Stimulated activated CD8-positive, alpha-beta memory T cell treated with anti-CD3 and anti-CD28 coated beads, Interleukin-7, amount 100 ng/mL, for 4 hours (primary cell): ENCODE measurements at places on chromosomes 4 and X.
A peak's percentile ranks its signal among the peaks of the same experiment; 100 is the strongest.

GRCh38 chr4:163556177-163556576 is 61.7 kb downstream of the TMA16 start:
- DNase-seq: no peak

GRCh38 chrX:45485719-45486118 is 285.0 kb upstream of the DIPK2B start:
- no peak for DNase-seq

- DNase-seq: no peak
Observed at GRCh38 chr4:112674376-112674775, 37.4 kb downstream of the LARP7 start.

GRCh38 chr4:91118597-91118996 is 991.4 kb downstream of the CCSER1 start:
- no peak for DNase-seq

- no peak for DNase-seq
Observed at GRCh38 chr4:140756319-140757231, at the start of gene TBC1D9. TSS of gene TBC1D9 (minus strand) at chr4:140756385. CDS start at chr4:140756045, 340 bp downstream.

DNA sequence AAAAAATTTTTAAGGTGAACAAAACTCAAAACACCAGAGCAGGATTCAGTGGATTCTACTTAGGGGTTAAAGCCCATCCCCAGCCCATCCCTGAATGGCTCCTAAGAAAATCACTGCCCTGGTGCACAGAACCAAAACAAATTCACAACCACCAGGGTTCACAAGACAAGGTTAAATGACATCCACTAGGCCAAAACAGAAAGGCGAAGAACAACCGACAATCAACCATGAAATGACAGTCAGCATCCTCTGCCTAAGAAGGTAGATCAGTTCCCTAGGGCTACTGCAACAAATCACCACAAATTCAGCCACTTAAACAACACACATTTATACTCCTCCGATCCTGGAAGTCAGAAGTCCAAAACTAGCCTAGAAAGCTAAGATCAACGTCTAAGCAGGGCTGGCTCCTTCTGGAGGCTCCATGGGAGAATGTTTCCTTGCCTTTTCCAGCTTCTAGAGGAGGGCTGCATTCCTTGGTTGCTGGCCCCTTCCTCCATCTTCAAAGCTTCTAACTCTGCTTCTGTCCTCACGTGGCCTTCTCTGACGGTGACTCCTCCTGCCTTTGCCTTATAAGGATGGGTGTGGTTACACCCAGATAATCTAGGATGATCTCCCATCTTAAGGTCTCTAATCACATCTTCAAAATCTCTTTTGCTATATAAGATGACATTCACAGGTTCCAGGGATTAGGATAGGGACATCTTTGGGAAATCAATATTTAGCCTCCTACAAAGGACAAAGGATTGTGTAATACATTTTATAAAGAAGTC is 1.8 kb downstream of the CCNQ start:
- no peak for DNase-seq

DNA sequence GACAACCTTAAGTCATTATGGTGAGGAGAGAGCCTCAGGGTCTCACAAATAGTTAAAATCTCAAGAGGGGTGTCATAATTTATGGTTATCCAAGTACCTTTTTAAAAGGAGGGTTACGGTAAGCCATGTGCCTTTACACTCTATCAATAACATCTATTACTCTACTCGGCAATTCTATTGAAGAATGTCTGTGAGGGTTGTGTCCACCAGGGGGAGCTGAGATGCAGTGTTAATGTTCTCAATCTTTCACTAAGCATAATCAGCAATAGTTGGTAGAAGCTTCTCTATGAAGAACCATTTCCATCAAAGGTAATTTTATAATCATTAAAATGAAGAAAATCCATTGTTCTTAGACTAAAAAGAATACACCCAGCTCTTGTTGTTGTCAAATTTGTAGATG is 457.4 kb downstream of the CENPC start:
- peak; percentile 0 for DNase-seq

GRCh38 chrX:120262859-120263708 is 12.5 kb downstream of the ZBTB33 start:
- no peak for DNase-seq

DNA sequence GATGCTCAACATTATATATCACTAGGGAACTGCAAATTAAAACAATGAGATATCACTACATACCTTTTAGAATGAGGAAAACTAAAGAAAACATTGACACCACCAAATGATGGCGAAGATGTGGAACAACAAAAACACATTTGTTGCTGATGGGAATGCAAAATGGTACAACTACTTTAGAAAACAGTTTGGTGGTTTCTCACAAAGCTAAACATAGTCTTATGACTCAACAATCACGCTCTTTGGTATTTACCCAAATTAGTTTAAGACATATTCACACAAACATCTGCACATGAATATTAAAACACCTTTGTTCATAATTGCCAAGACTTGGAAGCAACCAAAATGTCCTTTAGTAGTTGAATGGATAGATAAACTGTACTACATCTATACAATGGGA is 53.2 kb downstream of the USO1 start:
- no peak for DNase-seq

DNA sequence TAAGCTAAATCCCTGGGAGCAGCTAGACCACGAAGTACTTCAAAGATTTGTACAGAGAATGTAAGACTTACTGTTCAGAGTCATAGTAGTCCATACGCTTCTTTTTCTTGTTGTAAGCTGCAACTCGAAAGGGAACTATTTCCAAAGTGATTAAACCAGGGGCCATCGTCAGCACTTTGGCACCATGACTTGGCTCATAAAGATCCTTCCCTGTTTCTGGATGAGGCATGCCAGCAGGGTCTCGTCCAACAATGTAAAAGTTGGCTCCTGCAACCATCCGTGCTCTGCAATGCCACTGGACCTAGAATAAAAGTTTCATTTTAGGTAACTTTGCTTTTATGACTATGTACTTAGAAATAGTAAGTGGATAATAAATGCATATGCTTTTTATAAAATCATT is 88.5 kb downstream of the PAPSS1 start:
- no peak for DNase-seq

DNA sequence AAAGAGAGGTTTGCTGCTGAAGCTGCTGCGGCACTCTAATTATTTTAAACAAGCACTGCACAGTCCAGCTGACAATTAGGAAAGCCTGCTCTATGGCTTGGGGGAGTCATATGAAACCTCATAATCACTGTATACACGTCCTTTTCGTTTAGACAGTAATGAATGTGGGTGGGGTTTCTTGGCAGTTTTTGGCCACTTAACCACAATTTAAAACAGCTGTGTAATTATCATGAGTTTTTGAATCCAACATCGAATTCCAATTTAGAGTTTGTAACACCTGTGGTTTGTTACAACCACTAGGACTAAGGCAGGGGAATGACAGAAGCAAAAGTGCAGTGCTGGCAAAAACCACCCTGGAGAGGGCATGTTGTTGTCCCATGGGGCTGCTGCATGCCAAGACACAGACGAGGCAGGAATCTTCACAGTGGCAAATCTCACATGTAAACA is 99.5 kb downstream of the CXXC4 start:
- no peak for DNase-seq

GRCh38 chr4:174444390-174444789 is 77.9 kb downstream of the HPGD start:
- no peak for DNase-seq

DNA sequence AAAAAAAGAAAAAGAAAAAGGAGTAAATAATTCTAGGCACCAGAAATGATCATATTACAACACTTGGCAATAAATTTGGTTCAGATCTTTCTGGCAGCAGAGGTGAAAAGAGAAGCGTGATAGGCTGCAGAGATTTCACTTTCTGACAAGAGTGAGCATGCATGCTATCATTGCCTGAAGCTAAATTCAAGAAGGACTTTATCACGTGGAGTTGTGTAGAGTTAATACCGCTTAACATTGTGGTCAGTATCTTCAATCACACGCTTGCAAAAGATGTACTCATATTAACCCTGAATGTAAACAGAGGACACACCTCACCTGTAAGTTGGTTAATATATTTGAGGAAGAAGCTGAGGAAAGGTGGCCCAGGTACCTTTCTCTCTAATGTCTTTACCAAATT is 31.4 kb upstream of the RBPJ start:
- DNase-seq: no peak

DNA sequence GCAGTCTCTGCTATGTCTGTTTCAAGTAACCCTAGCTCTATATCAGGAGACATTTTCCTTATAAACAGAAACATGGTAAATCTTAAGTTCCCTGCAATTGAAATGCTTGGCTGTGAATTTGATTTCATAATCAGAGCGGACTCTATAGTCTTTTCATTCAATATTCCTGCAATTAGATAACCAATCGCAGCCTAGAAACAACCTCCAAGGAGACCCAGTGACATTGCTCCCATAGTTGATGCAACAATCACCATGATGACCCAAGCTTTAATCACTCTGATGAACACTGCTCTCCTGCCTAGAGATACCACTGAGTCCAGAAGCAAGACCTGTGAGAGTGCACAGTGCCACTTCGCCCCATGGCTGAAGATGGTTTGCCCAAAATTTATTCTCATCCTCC is at the start of gene CABS1:
Gene CABS1 (plus strand): TSS at position 301 of the 400 bp plus-strand sequence. CDS start 59 bp downstream, at position 360.
- DNase-seq: no peak

- DNase-seq: no peak
Observed at GRCh38 chrX:11540532-11541377, 125.0 kb downstream of the ARHGAP6 start.

DNA sequence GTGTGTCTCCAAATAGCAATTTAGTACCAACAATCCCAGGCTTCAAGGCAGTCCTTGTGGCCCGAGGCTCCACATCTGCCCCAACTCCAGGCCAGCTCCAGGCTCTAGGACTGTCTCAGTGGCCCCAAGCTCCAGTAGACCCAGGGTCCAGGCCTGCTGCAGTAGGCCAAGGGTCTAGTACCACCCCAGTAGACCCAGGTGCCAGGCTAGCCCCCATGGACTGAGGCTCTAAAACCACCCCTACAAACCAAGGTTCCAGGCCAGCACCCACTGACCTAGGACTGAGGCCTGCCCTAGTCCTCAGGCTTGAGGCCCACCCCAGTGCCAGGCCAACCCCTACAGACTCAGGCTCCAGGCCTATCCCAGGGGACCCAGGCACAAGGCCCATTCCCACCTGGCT is 191.6 kb downstream of the DLG3 start:
- no peak for DNase-seq

- no peak for DNase-seq
Observed at GRCh38 chr4:152515678-152516077, 20.2 kb downstream of the FBXW7 start.

DNA sequence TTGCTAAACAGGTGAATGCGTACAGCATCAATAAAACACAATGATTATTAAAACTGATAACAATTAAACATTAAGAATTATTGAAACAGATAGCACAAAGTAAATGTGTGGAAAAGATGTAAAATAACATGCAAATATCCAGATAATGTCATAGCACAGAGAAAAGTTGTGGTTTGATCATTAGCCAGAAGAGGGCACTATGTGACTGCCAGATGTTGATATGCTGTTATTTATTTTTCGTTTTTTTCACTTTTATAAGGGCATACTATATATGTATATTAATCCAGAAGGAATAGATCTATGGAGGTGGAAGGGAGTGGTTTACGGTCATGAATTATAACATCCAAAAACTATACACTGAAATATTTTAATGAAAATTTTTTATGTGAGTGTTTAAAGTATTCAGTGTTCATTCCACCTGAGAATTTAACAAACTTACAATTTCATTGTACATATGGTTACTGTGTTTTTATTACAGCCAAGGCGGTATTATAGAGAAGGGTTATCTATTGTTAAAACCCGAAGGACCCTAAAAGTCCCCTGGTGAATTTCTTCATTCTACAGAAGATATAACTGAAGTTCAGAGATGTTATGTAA is 211.9 kb upstream of the UGT8 start:
- DNase-seq: no peak

DNA sequence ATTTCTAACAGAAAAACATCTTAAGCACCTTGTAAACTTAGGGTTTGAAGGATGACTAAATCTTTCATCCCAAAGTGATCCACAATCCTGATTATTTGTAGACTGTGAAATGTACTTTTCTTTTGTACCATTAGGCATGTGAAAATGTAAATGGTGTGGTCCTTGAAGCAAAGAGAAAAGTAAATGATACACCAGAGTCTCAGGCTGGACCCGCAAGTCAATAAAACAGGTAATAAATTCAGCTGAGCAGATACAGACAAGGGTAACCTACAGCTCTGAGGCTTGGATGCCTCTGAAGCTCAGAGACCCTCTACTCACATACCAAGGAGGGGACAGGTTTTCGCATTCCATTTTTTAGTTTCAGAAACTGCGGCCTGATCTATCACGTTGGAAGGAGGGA is 2.8 kb upstream of the LAP3 start:
- no peak for DNase-seq

- DNase-seq: no peak
Observed at GRCh38 chrX:39253551-39253950, 452.3 kb downstream of the MID1IP1 start.

DNA sequence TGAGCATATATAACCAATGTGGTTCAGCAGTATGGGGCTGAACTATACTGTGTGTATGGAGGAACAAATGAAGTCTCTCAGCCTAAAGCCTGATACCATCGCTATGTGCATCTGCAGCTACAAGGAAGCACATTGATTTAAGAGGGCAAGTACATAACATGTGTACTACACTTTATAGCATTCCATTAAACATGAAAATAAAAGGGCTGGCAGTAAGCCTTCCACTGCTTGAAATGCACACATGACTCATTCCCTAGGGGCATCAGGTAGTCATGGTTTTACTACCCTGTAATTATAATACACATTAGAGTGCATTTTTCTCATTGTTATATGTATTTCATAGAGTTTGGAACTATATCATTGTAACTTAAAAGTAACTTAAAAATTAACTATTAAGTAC is 51.2 kb downstream of the SMARCA1 start:
- DNase-seq: no peak

GRCh38 chr4:107870916-107871786 is 46.4 kb downstream of the SGMS2 start:
- no peak for DNase-seq
